T-helper 22 cell (primary cell): ENCODE measurements at places on chromosomes 6 and 20.

- no peak for DNase-seq
Observed at GRCh38 chr20:57977141-57977540, 251.3 kb downstream of the ANKRD60 start.

GRCh38 chr20:24303393-24304170 lies 165.8 kb upstream of the SYNDIG1 start:
- no peak for DNase-seq

DNA sequence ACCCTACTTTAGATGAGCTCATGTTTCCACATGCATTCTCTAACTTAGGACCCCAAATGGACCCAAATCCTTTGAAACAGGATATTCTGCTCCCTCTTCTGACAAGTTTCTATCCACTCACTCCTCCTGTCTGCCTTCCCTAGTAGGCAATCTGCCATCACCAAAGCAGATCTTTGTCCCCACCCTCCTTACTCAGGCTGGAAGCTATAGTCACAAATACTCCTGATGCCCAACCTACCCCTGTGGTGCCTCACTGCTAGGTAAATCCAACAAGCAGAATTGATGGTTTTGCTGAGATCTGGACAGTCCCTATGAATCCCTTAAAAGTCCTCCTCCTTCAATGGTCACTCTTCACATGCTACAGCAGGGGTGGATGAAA lies 21.7 kb downstream of the ELOVL5 start:
- no peak for DNase-seq

GRCh38 chr6:134739299-134740026 lies 210.4 kb downstream of the ALDH8A1 start:
- no peak for DNase-seq

- DNase-seq: peak; percentile 41
Observed at GRCh38 chr6:137799950-137800568, 67.0 kb upstream of the TNFAIP3 start.
